Activated CD4-positive, alpha-beta T cell treated with anti-CD3 and anti-CD28 coated beads, Interleukin-2, amount 50 U/mL, for 48 hours (primary cell): ENCODE measurements at places on chromosomes 6 and 20.

GRCh38 chr6:169702840-169703246, 917 bp downstream of the C6orf120 start:
- no peak for DNase-seq

- no peak for DNase-seq
Observed at GRCh38 chr6:52877786-52878185, 31.7 kb downstream of the GSTA3 start.

GRCh38 chr20:38645980-38646858, 44.6 kb downstream of the ARHGAP40 start:
- peak; percentile 89 for DNase-seq

GRCh38 chr6:33696548-33697518, 14.7 kb downstream of the UQCC2 start:
- DNase-seq: peak; percentile 33
